ENCODE measurements at places on chromosomes 2 and 18.

- DNase-seq, result no peak
These were observed 87.3 kb downstream of the ACOXL start for GRCh38 chr2:110819711-110820110.

DNA sequence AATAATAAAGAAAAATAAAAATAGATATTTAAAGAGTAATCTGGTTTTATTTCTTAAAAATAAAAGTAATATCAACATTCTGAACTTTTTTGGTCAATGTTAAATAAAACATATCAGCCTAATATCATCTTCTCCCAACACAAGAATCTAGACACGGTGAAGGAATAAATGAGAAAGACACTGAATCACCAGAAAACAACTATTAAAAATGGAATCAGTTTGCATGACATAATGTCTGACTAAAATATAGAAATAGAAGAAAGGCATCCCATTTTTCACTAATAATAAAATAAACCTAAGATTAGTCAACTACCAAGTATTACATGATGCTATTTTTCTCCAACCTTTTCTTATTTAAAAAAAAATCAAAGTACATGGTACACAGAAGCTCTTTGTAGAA is 30.8 kb upstream of the TNFAIP6 start:
- DNase-seq, result no peak

DNA sequence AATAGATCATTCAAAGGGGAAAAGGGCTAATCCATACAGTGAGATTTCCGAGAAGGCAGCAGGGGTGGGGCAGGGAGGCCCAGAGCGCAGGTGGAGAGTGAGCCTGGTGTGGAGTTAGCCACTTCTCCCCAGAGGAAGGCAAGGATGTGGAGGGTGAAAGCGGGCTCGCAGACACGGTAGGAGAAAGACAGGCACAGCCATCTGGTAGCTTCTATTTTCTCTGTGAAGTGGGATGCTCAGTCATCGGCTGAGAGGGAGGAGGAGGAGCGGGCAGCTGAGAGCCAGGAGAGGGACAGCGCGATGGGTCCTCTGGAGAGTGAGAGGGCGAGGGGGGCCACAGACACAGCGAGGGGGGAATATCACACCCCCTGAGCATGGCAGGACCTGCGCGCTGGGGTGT is 153.3 kb upstream of the NDUFV2 start:
- DNase-seq, result no peak

GRCh38 chr18:58785171-58785805 is 79.4 kb upstream of the ZNF532 start:
- no peak for DNase-seq

GRCh38 chr2:18651842-18652774 is 62.7 kb upstream of the NT5C1B start:
- no peak for DNase-seq

DNA sequence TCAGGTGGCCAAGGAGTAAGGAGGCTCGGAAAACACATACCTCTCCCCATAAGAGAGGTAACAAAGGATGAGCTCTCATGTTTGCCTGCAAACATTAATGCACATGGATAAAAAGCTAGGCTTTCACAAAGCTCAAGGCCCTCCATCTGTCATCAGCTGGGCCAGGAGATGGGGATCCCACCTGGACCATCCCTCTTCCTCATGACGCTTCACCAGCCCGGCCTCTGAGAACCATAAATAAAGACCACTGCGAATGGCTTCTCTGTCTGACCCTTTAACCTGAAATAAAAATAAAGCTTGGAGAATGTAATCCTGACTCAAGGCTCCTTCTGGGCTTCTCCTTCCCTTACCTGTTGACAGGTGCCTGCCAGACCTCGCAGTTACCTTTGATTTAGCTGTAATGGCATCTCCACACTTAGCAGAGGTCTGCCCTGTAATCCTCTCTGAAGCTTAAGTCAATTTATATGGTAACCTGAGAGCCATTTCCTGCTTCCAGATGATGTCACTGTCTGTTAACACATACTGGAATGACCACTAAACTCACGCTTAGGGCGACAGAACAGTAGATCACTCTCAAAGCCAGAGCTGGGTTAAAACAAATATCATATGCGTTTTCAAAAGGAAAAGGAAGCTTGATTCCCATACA is 29.3 kb upstream of the FOXI3 start:
- DNase-seq, result no peak

GRCh38 chr2:150212722-150213171 is 274.7 kb downstream of the RND3 start:
- DNase-seq, result no peak

All from suprapubic skin (tissue), 4 donors.